ENCODE measurements at places on chromosomes 3 and 15.

GRCh38 chr3:98592345-98592935 is 971 bp downstream of the CPOX start:
- no peak for DNase-seq

DNA sequence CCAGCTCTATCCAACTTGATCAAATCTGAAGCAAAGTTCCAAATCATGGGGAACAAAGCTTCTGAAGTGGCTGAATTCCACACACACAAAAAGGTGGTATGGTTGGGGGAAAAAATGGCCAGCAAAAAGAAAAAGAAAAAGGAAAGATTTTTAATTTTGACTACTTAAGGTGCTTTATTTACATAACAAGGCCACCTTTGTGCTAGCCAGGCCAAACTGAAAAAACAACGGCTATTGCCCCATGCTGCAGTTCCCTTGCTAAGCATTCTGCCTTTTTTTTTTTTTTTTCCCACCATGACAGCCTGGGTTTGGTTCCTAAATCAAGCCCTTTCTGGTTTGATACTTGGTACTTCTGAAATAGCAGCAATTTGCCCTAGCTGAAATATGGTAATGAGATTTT is 66.5 kb upstream of the DAZL start:
- no peak for DNase-seq

DNA sequence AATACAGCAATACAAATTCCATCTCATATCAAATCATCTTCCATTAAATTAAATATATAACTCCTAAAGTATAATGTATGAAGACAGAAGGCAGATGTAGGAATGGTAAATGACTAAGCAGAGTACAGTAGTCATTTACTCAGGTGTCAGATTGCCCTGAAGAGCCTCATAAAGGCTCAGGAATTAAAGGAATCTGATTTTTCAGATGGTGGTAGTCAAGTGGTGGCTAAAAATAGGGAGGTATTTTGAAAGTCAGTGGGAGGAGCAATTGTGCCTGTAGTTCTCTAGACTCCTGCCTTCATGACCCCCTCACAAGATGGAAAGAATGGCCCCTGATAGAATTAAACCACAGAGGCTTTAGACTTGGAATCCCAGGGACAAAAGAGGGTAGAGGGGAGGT is 142.7 kb upstream of the SYNPR start:
- no peak for DNase-seq

- DNase-seq = no peak
Measured at GRCh38 chr15:79942741-79943481, 28.1 kb downstream of the BCL2A1 start.

DNA sequence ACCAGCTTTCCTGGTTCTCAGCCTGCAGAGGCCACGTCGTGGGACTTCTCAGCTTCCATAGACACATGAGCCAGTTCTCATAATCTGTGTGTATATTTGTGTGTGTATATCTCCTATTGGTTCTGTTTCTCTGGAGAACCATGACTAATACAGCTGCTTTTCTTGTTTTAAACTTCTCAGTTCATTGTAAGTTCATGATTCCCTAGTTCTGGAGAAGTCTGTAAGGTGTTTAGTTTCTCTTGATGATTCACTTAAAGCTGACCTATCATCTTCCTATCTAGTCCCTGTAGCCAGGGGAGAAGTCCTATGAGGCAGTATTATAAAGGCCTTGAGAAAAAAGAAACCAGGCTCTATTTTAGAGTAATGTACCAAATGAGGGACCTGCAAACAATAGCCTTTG is 147.7 kb downstream of the RYR3 start:
- no peak for DNase-seq

GRCh38 chr15:56371495-56372147 is 6.4 kb downstream of the TEX9 start:
- DNase-seq = no peak

DNA sequence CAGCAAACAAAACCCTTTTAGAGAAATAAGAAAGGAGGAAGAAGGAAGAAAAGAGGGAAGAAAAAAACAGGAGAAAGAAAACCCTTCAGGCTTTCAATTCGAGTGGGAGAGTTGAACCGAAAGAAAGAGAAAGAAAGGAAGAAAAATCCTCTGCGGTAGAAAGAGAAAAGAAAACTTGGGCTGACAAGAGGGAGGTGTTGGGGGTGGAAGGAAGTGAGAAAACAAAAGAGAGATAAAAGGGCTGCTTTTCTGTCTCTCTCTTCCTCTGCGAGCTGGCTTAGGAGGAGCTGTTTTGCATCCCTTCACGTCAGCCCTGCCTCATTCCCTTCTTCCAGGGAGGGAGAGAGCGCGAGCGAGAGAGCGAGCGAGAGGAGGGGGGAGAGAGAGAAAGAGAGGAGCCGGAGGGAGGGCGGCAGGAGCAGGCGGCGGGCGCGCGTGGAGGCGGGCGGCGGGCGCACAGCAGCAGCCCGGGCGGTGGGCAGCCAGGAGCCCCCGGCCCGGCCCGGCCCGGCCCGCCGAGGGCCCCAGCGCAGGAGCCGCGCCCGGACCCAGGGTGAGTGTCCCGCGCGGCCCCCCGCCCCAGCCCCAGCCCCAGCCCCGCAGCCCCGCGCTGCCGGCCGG is at the start of gene ZNF710:
Gene ZNF710, plus strand, starts transcription at position 263 of the 621 bp plus-strand sequence. CDS start 65,814 bp downstream, outside the sequence.
- DNase-seq = no peak
